ENCODE measurements at places on chromosomes 4 and X. TPM values are rescaled to one million over a fixed set of nuclear protein-coding genes. Genes with fewer than 3 reads are reported as not detected.
A peak's percentile ranks its signal among the peaks of the same experiment; 100 is the strongest.

The BEX3 gene
- total RNA-seq, result 29.2 TPM

The MAGEA1 gene
- not detected for total RNA-seq

The FIP1L1 gene
- 78.1 TPM for total RNA-seq

DNA sequence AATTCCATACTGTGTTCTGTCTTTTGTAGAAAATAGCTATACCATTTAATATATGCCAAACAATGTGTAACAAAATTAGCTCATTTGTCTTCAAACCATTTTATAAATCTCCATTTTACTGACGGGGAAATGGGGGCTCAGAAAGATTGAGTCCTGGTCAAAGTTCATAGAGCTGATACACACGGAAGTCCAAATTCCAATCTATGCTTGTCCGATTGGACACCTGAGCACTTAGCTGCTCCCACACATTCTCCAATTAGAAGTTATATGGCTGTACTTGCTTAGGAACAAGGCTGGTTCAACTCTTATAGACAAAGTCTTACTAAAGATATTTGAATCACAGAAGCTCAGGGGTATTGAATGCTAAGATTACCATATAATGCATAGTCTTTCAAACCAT is 185.2 kb downstream of the ANKRD50 start:
- H3K4me1 ChIP-seq, result no peaks in the 10 kb centered on the region
- H3K27ac ChIP-seq, result no peak overlapping the region
- H3K27me3 ChIP-seq, result no peaks in the 10 kb centered on the region

DNA sequence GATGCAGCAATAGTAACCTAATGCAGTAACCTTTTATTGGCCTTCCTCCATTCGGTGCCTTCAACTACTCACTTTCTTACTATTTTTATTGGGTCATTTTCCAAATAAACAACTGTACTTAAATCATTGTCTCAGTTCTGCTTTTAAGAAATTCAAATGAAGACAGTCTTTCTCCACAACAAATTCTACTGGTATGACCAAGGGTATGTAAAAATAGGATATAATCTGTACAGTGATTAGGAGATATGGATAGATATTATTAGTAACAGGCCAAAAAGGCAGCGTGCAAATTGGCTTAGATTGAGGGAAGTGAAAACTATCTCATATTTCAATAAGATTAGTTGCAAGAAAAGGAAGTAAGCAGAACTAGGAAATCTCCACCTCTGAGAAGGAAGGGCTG is 177.4 kb upstream of the PPP1R2C start:
- no peaks in the 10 kb centered on the region for H3K36me3 ChIP-seq
- H3K4me1 ChIP-seq, result peaks cover 35% of the 10 kb centered on the region
- no peak for DNase-seq
- H3K27ac ChIP-seq, result peak overlapping the region; percentile 51
- H3K27me3 ChIP-seq, result no peaks in the 10 kb centered on the region
- peak overlapping the region; percentile 48 for H3K4me3 ChIP-seq

The TMPRSS11F gene
- total RNA-seq, result not detected

GRCh38 chrX:100673397-100673953 is 29.5 kb downstream of the SRPX2 start:
- H3K27me3 ChIP-seq, result no peaks in the 10 kb centered on the region
- H3K4me3 ChIP-seq, result no peak overlapping the region
- DNase-seq, result no peak
- no peaks in the 10 kb centered on the region for H3K4me1 ChIP-seq

The HSFX1 gene
- total RNA-seq, result 0.32 TPM

The UGT2B7 gene
- not detected for total RNA-seq

DNA sequence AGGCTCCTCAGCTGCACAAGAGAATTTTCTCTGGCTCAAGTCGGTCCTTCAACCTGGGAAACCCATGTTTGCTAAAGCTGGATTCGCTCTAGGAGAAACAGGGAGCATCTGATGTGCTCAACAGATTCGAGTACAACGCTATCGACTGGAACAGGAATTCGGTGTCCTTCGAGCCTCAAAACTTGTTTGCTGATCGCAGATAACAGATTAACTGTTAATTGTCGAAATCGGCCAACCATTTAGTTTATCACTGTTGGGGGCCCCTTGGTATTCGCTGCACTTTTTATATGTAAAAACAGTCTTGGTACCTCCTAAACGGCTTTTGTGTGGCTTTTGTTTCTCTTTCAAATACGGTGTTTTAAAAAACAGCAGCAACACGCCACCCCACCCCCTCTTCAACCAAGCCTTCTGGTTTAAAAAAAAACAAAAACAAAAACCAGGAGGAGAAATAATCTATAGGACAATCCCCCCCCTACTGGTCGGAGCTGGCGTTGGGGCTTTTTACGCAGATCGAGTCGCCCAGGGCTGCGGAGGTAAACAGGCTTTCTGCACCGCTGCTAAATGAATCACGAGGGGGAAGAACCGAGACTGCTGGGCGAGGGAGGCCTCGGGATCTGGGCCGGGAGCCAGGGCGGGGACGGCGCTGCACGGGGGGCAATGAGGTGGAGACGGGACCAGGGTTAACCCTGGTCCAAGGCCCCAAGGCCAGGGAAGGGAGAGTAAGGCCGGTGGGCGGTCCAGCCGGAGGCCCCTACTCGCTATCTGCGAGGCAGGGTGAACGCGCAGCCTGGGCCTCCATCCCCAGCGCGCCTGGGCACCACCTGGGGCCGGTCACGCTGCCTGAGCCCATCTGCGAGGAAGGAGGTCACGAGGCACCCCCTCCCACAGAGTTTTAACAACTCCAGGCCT is 71.7 kb upstream of the BCOR start:
- H3K4me3 ChIP-seq, result peak overlapping the region; percentile 74
- H3K27ac ChIP-seq, result peak overlapping the region; percentile 91
- H3K36me3 ChIP-seq, result no peaks in the 10 kb centered on the region
- peak; percentile 77 for DNase-seq
- peaks cover 58% of the 10 kb centered on the region for H3K4me1 ChIP-seq

The RS1 gene
- not detected for total RNA-seq

The SMIM10L2A gene
- 0.42 TPM for total RNA-seq

- H3K27me3 ChIP-seq, result no peaks in the 10 kb centered on the region
- H3K4me3 ChIP-seq, result no peak overlapping the region
- no peaks in the 10 kb centered on the region for H3K4me1 ChIP-seq
- no peak for DNase-seq
- H3K27ac ChIP-seq, result no peak overlapping the region
- no peaks in the 10 kb centered on the region for H3K36me3 ChIP-seq
Measured at GRCh38 chr4:136670265-136670664, 862.0 kb downstream of the PCDH18 start.

GRCh38 chrX:150693725-150694574 is 754 bp downstream of the MTMR1 start:
- peak overlapping the region; percentile 89 for H3K27ac ChIP-seq
- H3K27me3 ChIP-seq, result no peaks in the 10 kb centered on the region
- peak overlapping the region; percentile 79 for H3K4me3 ChIP-seq
- H3K4me1 ChIP-seq, result peaks cover 58% of the 10 kb centered on the region
- H3K36me3 ChIP-seq, result no peaks in the 10 kb centered on the region

The HMX1 gene
- total RNA-seq, result not detected

The RAB41 gene
- total RNA-seq, result not detected

The SLC9A7 gene
- total RNA-seq, result 6.4 TPM

The RTL5 gene
- total RNA-seq, result 1.1 TPM

The ATOH1 gene
- total RNA-seq, result not detected

- H3K4me1 ChIP-seq, result no peaks in the 10 kb centered on the region
- DNase-seq, result no peak
- no peaks in the 10 kb centered on the region for H3K27me3 ChIP-seq
- no peak overlapping the region for H3K27ac ChIP-seq
- no peaks in the 10 kb centered on the region for H3K36me3 ChIP-seq
- H3K4me3 ChIP-seq, result no peak overlapping the region
Measured at GRCh38 chr4:181418496-181418895, 824.7 kb upstream of the TENM3 start.

The POLN gene
- total RNA-seq, result 4.9 TPM

GRCh38 chrX:133321451-133321850 is 93.8 kb downstream of the GPC4 start:
- H3K27ac ChIP-seq, result no peak overlapping the region
- no peaks in the 10 kb centered on the region for H3K4me1 ChIP-seq
- H3K27me3 ChIP-seq, result no peaks in the 10 kb centered on the region
- no peaks in the 10 kb centered on the region for H3K36me3 ChIP-seq
- no peak for DNase-seq
- no peak overlapping the region for H3K4me3 ChIP-seq

All from CD4-positive, CD25-positive, alpha-beta regulatory T cell (primary cell).